Activated T-helper 1 cell treated with anti-CD3 and anti-CD28 coated beads, Interleukin-12 subunit alpha, Interleukin-12 subunit beta, Interleukin-2, Interleukin-4 antibody, amounts not matched to agents 30 ng/mL and 10 ng/mL and 1 ng/mL, durations not matched to agents 14 hours and 24 hours and 36 hours (primary cell): ENCODE measurements at places on chromosomes 16 and 17.
A peak's percentile ranks its signal among the peaks of the same experiment; 100 is the strongest.

DNA sequence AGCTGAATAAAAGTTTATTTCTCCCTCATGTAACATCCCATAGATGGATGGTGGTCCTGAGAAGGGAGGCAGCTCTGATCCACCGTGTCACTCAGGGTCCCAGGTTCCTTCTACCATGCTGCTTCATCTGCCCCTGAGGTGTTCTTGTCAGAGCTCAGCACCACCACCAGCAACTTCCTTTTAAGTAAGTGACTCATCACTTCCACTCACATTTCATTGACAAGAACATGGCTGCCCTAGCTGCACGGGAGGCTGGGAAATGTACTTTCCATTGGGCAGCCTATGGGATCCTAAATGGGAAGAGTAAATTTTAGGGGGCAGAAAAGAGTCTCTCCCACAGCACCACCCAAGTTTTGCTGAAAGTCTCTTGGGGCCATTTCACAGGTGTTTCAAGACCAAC is 134.7 kb downstream of the USP31 start:
- H3K4me1 ChIP-seq: no peaks in the 10 kb centered on the region
- H3K27me3 ChIP-seq: peaks cover 3% of the 10 kb centered on the region
- H3K36me3 ChIP-seq: no peaks in the 10 kb centered on the region
- DNase-seq: no peak

- peaks cover 54% of the 10 kb centered on the region for H3K27me3 ChIP-seq
- peaks cover 3% of the 10 kb centered on the region for H3K36me3 ChIP-seq
- H3K4me1 ChIP-seq: no peaks in the 10 kb centered on the region
- DNase-seq: no peak
- H3K27ac ChIP-seq: no peak overlapping the region
- H3K4me3 ChIP-seq: no peak overlapping the region
Observed at GRCh38 chr17:6712058-6712853, 913 bp downstream of the SLC13A5 start.

- no peaks in the 10 kb centered on the region for H3K4me1 ChIP-seq
- no peak overlapping the region for H3K4me3 ChIP-seq
- no peaks in the 10 kb centered on the region for H3K36me3 ChIP-seq
- H3K27ac ChIP-seq: no peak overlapping the region
- H3K27me3 ChIP-seq: peaks cover 5% of the 10 kb centered on the region
Observed at GRCh38 chr16:70662991-70663523, 16.7 kb downstream of the IL34 start.

- no peak overlapping the region for H3K4me3 ChIP-seq
- no peaks in the 10 kb centered on the region for H3K4me1 ChIP-seq
- H3K36me3 ChIP-seq: no peaks in the 10 kb centered on the region
- no peak overlapping the region for H3K27ac ChIP-seq
Observed at GRCh38 chr16:80006241-80007215, 406.0 kb upstream of the MAF start.

- no peak for DNase-seq
- H3K4me1 ChIP-seq: peaks cover 14% of the 10 kb centered on the region
- H3K27ac ChIP-seq: no peak overlapping the region
- peaks cover 35% of the 10 kb centered on the region for H3K36me3 ChIP-seq
- H3K4me3 ChIP-seq: no peak overlapping the region
- no peaks in the 10 kb centered on the region for H3K27me3 ChIP-seq
Observed at GRCh38 chr17:80395402-80396151, 19.4 kb upstream of the ENDOV start.

DNA sequence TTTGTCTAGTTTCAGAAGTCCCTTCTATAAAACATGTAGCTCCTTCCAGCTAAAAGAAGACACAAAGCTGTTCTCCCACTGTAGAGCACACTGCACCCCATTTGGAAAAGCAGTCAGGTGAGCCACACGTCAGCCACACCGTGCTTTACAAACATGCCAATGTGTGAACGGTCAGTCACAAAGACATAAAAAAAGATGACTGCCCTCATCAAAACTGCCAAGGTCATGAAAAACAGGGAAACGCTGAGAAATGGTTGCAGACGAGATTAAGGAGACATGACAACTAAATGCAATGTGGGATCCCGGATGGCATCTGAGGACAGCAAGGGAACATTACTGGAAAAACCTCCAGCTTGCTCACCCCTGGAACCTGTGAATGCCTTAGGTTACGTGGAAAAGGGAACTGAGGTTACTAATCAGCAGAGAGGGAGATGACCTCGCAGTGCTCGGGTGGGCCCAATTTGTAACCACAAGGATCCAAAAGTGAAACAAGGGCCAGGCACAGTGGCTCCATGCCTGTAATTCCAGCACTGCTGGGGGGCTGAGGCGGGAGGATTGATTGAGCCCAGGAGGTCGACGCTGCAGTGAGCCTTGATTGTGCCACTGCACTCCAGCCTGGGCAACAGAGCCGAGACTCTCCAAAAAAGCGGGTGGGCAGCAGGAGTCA is 8.1 kb downstream of the ANKRD11 start:
- H3K27ac ChIP-seq: peak overlapping the region; percentile 19
- H3K27me3 ChIP-seq: no peaks in the 10 kb centered on the region
- DNase-seq: no peak
- peaks cover 29% of the 10 kb centered on the region for H3K36me3 ChIP-seq
- peaks cover 84% of the 10 kb centered on the region for H3K4me1 ChIP-seq

DNA sequence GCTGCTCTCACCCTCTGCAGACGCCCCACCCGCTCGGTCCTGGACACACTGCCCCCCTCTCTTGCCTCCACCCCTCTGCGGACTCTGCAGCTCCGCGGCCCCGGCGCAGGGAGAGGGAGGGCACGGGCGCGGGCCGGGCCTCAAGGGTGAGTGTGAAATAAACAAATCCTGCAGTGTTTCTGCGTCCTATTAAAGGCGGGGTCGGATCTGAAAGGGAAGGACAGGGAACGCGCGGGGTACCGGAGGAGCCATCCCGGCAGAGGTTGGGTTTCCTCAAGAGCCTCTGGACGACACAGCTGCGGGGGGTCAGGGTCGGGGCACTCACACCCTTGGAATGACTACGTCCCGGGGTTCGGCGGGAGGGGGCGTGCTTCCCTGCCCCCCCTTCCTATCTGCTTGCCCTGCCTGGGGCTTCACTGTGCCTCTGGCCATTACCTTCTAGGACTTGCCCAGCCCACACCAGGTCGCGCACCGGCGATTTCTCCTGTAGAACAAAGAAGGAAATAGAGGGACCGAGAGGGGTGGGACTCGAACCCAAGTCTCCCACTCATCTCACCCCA is 466 bp upstream of the HSF4 start:
- no peak for DNase-seq
- H3K27ac ChIP-seq: peak overlapping the region; percentile 52
- H3K36me3 ChIP-seq: peaks cover 8% of the 10 kb centered on the region
- H3K4me3 ChIP-seq: peak overlapping the region; percentile 66
- H3K4me1 ChIP-seq: peaks cover 34% of the 10 kb centered on the region
- peaks cover 16% of the 10 kb centered on the region for H3K27me3 ChIP-seq

DNA sequence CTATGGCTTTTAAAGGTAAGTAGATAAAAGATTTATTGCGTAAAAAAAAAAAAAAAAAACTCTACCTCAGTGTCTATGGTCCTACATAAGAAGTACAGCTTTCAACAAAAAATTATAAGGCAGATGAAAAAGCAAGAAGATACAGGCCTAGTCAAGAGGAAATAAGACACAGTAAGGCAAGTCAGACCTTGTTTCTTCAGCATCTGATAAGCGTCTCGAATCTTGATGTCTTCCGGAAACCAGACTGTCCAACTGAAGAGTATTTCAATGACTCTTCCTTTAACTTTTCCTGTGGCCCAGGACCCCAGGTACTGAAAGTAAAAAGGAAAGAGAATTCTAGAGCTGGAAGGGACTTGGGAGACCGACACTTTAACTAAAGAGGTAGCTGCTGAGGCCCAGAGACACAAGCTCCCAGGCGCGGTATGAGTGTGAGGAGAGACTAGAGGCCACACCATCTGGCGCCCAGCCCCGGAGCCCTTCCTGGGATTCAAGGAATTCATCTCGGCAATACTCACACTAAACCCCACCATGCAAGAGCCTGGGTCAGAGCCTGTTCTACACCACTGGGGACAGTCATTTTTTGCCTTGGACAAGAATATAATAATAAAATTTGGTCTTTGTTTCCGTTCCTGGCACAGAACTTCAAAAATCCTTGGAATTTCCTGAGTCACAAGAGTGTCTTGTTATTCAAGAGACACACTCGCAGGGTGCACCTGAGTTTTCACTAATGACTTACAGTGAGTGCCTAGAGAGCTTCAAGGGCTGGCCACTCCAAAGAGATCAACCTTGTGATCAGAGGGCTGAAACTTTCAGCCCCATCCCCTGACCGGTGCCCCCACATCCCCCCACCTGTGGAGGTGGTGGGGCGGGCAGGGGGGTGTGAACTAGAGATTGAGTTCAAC is 18.6 kb downstream of the GGA2 start:
- DNase-seq: no peak
- no peaks in the 10 kb centered on the region for H3K27me3 ChIP-seq
- H3K36me3 ChIP-seq: peaks cover 33% of the 10 kb centered on the region
- no peak overlapping the region for H3K4me3 ChIP-seq
- H3K27ac ChIP-seq: no peak overlapping the region

DNA sequence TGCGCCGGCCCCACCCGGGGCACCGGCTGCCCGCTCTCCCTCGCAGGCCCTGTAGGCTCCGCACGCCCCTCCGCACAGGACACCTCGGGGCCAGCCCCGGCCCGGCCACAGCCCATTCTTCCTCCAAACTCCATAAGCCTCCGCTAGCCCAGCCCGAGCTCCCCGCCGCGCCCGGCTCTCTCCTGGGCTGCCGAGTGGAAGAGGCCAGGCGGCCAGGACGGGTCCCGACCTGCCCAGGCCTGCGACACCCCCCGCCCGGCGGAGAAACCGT is 397 bp downstream of the NCOR1 start:
- no peaks in the 10 kb centered on the region for H3K27me3 ChIP-seq
- peaks cover 27% of the 10 kb centered on the region for H3K4me1 ChIP-seq
- H3K36me3 ChIP-seq: peaks cover 3% of the 10 kb centered on the region
- peak; percentile 26 for DNase-seq
- H3K4me3 ChIP-seq: peak overlapping the region; percentile 96
- H3K27ac ChIP-seq: peak overlapping the region; percentile 61

DNA sequence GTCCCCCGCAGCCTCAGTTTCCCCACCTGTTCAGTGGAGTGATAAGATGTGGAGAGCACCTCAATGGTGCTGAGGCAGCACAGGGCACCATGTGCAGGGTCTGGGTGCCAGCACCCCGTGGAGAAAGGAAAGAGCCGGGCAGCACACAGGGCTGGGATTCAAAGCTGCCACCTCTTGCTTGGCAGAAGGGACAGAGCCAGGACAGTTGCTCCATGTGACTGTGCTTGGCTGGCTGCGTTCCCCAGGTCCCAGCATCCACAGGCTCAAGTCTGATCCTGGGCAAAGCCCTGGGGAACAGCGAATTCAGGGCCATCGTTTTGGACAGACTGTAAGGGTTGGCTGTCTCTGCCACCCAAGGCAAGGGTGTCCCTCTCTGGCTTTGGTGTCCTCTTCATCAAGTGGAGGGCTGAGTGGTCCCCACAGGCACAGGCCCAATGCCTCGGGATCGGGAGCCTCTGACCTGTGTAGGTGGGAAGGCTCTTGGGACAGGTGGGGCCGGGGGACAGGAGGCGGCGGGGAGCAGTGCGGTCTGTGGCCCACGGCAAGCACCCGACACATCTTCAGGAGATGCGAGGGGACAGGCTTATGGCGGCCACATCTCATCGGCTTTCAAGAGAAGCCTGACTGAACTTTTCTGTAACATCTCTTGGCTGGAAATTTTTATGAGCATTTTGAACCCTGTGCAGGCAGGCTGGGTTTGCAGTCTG is 8.5 kb downstream of the ZNF469 start:
- no peaks in the 10 kb centered on the region for H3K27me3 ChIP-seq
- no peak for DNase-seq
- H3K27ac ChIP-seq: no peak overlapping the region

- no peak overlapping the region for H3K27ac ChIP-seq
- no peaks in the 10 kb centered on the region for H3K36me3 ChIP-seq
- H3K4me1 ChIP-seq: peaks cover 19% of the 10 kb centered on the region
Observed at GRCh38 chr17:6496116-6496481, 51.8 kb downstream of the PIMREG start.

- no peak for DNase-seq
- no peaks in the 10 kb centered on the region for H3K27me3 ChIP-seq
- no peaks in the 10 kb centered on the region for H3K36me3 ChIP-seq
- H3K4me3 ChIP-seq: no peak overlapping the region
Observed at GRCh38 chr17:3914312-3914670, 2.0 kb downstream of the P2RX1 start.

DNA sequence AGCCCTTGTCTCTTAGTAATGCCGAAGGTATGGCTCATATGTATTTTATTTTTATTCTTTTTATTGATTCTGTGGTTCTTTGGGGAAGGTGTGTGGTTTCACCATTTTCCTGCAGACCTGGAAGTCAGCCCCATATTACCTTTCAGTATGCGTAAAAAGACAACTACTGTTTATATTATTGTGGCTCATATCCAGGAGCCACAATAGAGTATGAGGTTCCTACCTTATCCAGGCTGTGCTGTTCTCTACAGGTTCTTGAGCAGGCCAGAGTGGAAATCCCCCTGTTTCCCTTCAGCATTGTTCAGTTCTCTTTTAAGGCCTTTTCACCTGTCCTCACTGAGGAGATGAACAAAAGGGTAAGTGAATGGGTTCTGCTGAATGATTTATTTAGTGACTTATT is 33.2 kb downstream of the REXO5 start:
- peaks cover 34% of the 10 kb centered on the region for H3K36me3 ChIP-seq
- H3K4me3 ChIP-seq: no peak overlapping the region
- no peak for DNase-seq
- H3K4me1 ChIP-seq: peaks cover 15% of the 10 kb centered on the region
- H3K27ac ChIP-seq: no peak overlapping the region

DNA sequence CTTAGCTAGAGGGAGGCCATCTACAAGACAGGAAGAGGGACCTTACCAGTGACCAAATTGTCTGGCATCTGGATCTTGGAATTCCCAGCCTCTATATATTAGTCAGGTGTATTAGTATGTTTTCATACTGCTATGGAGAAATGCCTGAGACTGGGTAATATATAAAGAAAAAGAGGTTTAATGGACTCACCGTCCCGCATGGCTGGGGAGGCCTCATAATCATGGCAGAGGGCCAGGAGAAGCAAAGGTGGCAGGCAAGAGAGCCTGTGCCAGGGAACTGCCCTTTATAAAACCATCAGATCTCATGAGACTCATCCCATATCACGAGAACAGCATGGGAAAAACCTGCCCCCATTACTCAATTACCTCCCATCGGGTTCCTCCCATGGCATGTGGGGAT is 500.2 kb downstream of the SHISA9 start:
- H3K4me3 ChIP-seq: no peak overlapping the region
- H3K27ac ChIP-seq: no peak overlapping the region
- peaks cover 2% of the 10 kb centered on the region for H3K27me3 ChIP-seq
- no peak for DNase-seq
- no peaks in the 10 kb centered on the region for H3K4me1 ChIP-seq

DNA sequence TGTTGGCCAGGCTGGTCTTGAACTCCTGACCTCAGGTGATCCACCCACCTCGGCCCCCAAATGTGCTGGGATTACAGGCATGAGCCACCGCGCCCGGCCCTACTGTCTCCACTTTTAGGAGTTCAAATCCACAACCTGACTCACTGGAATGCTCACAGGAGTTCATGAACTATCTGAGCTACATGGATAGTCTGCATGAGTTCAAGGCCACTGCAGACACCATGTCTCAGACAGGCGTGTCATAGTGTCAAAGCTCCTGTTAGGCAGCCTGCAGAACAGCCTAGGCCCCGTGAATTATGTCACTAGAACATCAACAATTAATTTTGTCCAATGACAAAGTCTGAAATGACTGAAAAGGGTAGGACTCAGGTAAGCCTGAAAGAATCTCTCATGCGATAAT is 38.3 kb upstream of the NDRG4 start:
- no peak overlapping the region for H3K4me3 ChIP-seq
- H3K36me3 ChIP-seq: peaks cover 2% of the 10 kb centered on the region
